GM06990 (cell line): ENCODE measurements at places on chromosomes 6 and 20.
A peak's percentile ranks its signal among the peaks of the same experiment; 100 is the strongest.

- DNase-seq: no peak
Observed at GRCh38 chr20:33305589-33306057, 22.6 kb downstream of the BPIFB1 start.

DNA sequence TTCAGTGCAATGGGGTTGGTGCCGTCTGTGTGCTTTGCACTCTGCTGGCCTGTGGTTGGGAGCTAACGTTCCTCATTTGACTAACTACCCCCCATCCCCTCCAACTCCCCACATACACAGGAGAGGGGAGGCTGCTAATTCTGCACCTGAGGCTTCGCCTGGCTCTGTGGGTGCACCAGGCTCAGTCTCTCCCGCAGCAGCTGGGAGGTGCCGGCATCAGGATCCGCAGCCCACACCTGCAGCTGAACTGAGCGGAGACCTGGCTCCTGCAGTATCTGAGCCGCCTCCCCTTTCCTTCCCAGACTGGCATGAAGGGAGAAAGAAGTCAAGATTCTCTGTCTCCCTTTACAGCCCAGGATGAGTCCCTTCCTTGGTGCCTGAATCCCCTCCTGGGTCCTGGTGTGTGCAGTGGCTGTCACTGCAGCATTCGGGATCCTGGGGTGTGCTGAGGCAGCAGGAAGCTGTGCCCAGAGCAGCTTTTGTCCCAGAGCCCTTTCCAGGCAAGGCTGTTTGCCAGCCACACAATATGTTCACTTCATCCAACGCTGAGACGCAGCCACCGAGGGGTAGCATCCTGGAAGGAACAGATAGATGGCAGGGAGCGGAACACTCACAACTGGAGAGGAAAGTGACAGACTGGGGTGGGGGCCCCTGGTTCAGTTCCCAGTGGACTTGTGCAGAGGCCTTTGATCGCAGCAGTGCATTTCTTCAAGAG is 70.2 kb downstream of the CDH4 start:
- DNase-seq: no peak

GRCh38 chr6:159804504-159804903 is 4.4 kb downstream of the PNLDC1 start:
- DNase-seq: no peak

DNA sequence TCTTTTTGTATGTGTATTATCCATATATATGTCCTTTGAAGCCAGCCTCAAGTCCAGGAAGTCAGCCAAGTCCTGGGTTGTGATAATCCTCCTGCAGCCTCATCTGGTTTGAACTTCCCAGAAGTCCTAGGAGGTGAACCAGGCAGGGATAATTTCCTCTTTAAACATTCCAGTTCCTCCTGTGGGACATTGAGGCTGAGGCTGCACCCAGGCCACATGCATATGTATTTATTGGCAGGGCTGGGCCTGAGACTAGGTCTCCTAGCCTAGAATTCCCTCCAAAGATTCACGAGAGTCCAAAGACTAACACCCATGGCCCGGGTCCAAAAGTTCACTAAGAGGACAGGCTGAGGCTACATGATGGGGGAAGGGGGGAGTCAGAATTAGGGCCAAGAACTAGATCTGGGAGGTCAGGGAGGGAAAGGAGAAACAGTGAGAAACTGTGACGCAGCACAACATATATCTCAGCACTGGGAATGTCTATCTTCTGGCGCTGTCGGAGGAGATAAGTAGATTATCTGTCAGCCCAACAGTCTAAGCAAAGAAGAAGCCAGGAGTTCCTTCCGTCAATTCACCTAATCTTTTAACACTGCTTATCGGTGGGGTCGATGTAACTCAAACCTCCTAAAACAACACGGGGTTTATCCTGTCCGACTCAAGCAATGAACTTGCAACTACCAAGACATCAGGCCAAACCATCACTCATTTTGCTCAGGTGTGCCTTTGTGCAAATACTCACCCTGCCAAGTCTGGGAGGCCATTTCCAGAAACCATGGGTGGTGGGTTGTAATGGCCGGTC is 43.3 kb downstream of the SNX5 start:
- DNase-seq: no peak

DNA sequence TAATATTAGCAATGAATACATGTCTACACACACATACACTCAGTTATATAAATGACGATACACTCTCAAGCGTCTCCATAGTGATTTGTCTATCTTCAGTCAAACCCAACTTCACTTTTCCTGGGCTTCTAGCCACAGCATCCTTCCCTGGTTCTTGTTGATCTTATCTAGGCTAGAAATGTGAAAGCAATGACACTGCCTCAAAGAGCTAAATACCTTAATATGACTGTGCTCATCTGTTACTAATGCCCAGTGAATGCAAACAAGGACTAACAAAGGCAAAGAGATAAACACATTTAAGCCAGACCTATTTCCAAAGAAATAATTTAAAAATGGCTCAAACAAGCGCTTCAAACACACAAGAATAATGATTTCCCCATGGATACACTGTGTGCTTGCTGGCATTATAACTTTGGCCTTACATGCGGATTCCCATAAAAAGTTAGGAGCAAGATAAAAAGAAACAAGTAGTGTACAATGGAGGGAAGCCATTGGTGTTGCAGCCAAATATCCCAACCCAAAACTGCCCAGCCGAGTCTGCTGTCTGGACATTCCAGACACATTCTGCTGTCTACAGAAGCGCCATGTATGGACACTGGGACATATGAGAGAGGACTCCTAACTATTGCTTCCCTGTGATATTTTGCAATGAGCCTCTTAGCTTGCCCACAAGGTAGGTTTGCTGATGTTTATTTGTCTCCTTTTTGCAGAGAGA is 19.5 kb upstream of the DAAM2 start:
- DNase-seq: no peak

DNA sequence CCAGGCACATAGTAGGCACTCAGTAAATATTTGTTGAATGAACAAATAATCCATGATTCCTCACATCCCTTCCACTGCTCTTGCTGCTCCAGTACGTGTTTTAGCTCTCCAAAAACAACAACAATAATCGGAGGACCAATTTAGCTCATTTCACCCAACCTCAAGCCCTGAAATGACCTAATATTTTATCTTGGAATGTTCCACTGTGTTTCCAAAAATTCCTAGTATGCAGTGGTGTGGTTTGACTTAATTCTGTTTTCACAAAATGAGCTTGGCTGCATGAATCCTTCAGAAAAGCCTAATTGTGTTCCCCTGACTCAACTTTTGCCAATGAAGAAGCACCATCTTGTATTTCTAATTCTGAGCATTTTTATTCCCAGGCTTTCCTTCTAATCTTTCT is 168.0 kb upstream of the PHACTR1 start:
- DNase-seq: no peak

DNA sequence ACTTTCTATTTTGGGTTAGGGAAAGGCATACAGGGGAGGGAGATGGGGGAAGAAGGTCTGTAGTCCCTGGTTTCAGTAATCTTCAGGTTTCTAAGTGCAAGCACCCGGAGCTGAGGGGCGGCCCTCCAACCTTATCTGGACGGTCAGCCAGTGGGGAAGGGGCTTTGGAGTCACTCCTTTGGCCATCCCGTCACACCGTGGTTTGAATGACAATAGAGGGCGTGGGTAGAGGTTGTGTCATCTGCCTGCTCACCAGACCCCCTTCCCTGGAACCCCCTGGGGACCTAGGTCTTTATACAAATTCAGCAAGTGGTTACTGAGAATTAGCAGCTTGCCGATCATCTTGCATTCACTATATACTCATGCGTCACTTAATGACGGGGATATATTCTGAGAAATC is 29.1 kb downstream of the STK35 start:
- DNase-seq: no peak

GRCh38 chr20:47448429-47448828 is 53.3 kb upstream of the NCOA3 start:
- no peak for DNase-seq

GRCh38 chr20:51637241-51637640 is 94.7 kb upstream of the NFATC2 start:
- DNase-seq: no peak

- no peak for DNase-seq
Observed at GRCh38 chr20:25398376-25399036, 7.9 kb upstream of the ABHD12 start.

DNA sequence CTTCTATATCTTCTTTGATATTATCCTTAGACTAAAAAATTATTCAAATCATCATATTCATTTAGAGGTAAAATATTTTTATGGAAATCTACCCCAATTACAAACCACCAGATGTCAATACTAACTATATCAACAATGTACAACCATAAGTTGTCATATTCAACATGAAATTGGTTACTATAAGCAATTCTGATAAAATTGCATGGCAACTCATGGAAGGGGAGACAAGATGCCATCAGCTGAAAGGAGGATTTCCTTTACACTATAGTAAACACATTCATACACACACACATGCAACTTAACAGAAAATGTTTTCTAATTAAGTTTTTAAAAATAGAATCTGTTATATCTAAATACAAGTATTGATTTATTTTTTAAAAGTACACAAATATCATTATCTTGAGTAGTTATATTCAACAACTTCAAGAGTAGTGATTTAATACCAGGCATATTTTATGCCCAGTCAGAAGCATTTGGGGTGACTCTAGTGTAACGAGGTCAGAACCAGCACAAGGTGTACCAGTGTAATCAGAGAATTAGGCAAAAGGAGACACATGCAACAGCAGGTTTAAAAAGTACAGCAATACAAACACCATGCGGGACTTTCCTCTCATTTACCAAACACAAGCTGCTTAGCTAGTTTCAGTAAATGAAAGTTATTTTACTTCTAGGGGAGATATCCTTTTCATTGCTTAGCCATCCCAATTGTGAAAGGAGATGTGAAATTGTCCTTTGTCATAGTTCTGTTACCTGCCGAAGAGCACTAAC is 1.0 kb downstream of the FILIP1 start:
- peak; percentile 44 for DNase-seq

GRCh38 chr6:163301726-163302635 is 112.5 kb upstream of the QKI start:
- no peak for DNase-seq

- DNase-seq: no peak
Observed at GRCh38 chr6:33211666-33212422, 3.5 kb downstream of the RING1 start.

GRCh38 chr6:136774228-136775041 is 17.8 kb downstream of the MAP3K5 start:
- no peak for DNase-seq

GRCh38 chr6:24387818-24388217 is 14.9 kb upstream of the MRS2 start:
- no peak for DNase-seq

- no peak for DNase-seq
Observed at GRCh38 chr6:47529734-47530133, 52.1 kb downstream of the CD2AP start.

GRCh38 chr20:5074232-5074674 is 45.5 kb downstream of the PCNA start:
- no peak for DNase-seq

DNA sequence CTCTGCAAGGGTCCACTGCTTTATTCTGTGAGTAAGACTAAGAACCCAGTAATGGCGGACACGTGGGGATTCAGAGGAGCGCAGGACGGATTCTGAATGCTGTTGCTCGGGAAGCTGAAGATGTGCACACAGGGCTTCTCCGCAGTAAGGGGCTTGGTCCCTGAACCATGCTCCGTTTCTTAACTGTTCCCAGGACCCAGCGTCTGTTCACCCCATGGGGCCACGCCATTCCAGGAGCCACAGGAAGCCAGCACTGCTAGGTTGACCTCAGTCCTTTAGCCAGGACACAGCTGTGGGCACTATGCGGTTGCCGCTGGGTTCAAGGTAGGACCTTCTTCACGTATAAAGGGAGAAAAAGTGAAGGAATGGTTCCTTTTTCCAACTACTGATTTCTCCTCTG is 59.8 kb downstream of the IRF4 start:
- no peak for DNase-seq

DNA sequence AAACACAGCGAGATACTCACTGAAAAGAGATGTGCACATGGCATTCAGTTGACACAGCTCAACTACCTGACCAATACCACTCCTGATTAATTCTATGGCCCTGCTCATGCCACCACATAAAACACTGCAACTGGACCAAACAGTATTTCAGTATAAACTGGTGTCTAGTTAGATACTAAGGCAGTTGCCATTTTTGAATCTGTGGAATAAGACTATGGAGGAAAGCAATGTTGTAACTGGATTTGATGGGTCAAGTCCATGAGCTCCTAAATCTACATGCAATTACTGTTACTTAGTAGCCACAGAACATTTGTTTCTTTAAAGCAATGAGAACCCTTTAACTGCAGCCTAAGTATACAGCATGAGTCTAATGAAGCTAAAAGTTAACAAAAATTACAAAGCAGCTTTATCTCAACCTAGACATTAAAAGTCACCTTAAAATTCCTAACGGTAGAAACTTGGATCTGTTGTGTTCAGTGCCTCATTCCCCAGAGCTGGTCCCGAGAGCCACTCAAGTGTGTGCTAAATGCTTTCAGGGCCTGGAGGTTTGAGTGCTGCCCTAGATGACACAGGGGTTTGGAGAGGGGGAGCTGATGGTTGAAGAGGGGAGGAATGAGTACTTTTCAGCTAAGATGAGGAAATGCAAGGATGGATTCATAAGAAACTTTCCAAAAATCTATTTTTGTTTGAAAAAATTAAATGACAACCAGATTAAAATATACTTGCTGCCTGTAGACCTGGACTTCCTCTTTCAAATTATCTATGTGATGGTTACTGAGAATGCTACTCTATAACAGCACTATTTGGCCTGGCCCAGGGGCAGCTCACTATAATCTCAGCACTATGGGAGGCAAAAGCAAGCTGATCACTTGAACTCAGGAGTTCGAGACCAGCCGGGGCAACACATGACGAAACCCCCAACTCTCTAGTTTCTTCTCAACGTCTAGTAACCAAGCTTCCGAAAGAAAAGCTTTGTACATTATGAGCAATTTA is 15.6 kb downstream of the SNX5 start:
- DNase-seq: no peak

GRCh38 chr20:5843054-5843592 is 92.9 kb downstream of the SHLD1 start:
- DNase-seq: peak; percentile 38

GRCh38 chr6:5158180-5158579 is 73.0 kb downstream of the PPP1R3G start:
- no peak for DNase-seq

DNA sequence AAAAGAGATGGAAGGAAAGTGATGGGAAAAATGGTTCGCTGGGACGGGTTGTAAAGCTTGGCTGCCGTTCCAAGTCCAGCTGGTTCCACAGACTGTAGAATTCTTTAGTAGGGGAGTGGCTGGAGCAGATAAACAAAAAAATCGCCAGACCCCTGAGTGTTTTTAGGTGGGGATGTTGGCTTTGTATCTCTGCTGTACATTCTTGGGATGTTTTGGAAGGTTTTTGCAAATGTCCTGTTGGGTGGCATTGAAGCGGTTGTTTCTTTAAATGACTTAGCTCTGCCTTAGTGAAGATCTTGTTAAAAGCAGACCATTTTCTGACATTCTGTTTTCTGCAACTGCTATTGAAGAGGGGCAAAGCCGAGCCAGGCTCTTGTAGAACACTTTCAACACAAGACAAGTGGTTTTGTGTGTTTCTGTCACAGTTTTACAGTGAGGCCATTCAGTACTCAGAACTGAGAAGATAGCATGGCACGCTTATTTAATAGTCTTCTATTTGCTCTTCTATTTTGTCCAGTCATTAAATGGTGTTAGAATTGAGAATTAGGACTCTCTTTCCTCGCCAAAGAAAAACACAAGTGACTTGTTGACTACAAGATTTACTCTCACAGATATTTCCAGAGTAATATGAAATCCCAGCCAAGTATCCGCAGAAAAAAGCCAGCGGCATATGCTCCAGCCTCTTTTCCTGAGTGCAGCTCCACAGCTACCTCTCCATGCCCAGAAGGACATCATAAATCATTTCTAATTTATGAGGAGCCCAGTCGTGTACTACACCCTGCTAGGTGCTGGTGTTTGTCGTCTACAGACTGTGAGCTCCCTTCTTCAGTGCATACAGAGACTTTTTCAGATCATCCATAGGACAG is 65.8 kb downstream of the PHACTR2 start:
- no peak for DNase-seq
